Cerebellum (tissue), 4 donors: ENCODE measurements at places on chromosomes 7 and 10. TPM values are rescaled to one million over a fixed set of nuclear protein-coding genes. Genes with fewer than 3 reads are reported as not detected.

DNA sequence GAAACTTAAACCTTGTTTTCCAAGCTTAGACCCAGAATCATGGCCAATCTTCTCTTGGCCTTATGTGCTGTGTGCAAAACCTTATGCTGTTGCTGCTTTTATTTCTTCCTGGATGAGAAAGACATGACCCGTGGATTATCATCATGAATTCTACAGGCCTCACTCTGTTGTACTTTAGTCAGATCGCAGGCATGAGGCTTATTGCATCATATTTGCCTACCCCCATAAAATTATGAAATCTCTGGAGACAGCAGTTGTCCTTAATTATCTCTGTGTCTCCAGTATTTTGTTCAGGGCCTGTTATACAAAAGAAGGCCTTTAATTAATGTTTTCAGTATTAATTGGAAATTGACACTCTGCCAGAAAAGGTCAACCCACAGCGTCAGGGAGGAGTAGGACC is 71.6 kb downstream of the PLCE1 start:
- no peak for DNase-seq

GRCh38 chr10:117674646-117675045 is 132.1 kb downstream of the EMX2 start:
- no peak for DNase-seq

DNA sequence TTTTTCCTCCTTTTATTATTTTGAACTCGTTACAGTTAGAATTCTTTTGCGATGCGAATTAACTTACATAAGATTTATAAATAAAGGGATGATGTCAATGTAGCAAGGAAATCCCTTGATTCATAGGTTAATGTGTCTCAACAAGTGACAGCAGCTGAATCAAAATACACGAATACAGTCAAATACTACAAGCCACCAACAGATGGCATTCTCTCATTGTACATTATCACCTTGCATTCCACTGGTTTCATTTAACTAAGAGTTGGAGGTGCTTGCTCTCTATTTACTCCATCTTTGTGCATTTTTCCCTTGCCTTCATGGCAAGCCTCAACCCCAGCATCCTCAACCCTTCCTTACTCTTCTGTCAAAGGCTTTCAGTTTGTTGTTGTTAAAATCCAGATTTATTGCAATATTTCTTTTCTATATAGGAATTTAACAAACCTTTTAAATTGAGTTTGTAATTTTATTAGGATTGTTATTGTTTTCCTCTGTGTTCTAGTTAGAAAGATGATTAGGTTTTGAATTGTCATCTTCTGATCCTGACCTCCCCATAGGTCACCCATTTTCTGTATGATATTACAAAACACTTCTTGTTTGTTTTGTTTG is 78.3 kb downstream of the SLC25A40 start:
- peak; percentile 63 for DNase-seq

DNA sequence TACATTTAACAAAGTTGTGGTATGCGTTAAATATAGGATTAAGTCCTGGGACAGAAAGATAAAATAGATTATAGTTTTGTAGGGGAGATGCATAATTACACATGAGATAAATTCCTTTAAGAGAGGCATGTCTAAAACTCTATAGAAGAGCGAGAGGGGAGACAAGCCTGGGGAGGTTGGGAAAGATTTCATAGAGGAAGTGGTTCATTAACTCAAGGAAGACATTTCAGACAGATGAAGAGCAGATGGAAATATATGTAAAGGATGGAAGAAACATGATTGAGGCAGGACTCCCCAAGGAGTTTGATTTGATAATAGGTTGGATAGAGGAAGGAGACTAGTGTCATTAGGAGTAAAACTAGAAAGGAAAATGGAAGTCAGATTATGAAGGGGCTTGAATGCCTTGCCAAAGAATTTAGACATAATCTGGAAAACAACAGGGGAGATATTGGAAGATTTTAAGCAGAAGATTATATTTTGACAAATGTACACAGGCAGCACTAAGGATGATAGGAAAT is 96.1 kb downstream of the PHTF2 start:
- DNase-seq: no peak

GRCh38 chr10:77771450-77771849 is 133.8 kb upstream of the KCNMA1 start:
- DNase-seq: no peak

DNA sequence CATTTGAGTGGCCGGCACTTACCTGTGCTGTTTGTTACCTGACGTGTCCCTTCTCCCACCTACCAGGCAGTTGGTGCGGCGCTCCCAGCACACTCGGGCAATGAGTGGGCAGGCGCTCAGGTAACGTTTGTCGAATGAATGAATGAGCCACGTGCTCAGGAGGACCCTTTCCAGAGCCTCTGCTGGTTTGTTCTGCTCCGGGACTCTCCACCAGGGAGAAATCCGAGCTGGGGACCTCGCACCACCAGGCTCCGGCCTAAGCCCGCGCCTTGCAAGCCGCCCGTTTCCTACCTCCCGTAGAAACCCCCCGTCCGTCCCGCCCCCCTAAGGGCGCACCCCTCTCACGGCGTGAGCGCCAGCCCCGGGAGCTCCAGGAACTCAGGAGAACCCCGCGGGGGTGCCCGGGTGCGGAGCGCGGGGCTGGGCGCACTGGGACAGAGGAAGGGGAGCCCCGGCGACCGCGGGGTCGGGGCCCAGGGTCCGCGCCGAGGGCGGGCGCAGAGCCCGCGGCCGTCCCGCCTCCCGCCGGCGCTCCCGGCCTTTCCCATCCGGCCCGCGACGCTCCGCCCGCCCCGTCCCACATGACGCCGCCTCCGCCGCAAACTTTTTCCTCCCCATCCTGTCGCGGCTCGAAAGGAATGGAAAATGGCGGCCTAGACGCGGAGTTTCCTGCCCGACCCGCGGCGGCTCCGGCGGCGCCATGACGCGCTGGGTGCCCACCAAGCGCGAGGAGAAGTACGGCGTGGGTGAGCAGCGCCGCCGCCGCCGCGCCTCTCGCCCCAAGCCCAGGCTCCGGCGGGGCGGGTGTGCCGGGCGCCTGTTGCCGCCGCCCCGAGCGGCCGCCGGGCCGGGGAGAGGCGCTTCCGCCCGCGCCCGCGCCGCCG is at the start of gene DOCK1:
Gene DOCK1 (plus strand): TSS at position 611 of the 884 bp plus-strand sequence. CDS start 90 bp downstream, at position 701.
- DNase-seq: peak; percentile 7

DNA sequence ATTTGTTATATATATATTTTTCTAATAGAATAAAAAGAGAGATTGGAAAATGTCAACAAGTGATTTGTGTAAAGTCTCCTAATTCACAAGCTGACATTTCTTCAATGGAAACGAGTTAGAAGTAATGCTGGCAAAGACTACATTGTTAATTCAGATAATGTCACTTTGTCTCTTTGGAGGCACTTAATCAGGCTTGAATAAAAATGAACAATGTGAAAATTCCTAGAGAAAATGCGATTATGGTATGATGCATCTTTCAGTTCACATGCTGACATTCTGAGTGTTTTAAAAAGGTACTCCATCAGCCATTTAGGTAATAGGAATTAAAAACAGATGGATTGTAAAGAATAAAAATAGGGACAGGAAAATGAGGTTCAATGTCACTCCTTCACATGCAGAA is 100.1 kb downstream of the SLC13A1 start:
- no peak for DNase-seq

GRCh38 chr10:119783665-119784027 is 57.8 kb downstream of the INPP5F start:
- DNase-seq: no peak

DNA sequence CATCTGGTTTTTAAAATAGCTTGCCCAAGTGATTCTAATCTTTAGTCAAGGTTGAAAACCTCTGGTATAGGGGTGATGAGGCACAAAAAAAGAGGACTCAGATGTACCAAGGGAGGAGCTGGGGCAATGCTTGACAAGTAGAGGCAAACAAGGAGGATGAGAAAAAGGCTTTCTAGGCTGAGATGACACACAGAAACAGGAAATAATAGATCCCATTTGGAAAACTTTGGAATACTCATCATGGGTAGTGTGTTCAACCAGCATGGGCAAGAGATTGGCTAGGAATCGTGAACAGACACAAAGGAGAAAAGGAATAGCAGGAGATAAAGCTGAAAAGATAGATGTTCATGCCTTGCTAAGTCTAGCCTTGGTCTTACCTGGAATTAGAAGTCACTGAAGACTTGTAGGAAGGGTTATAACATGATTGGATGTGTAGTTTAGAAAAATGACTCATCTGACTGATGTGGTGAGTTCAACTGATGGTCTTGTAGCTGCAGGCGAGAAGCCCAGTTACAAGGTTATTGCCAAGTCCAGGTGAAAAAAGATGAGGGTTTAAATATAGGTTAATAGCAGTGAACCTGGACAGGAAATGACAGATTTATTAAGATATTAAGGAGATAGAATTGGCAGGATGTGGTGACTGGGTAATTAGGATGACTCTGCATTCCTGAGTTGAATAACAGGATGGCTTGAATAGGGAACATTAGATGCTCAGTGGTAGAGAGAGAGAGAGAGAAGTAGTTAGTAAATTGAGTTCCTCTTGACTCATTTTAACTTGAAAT is 214.0 kb upstream of the LRGUK start:
- no peak for DNase-seq

DNA sequence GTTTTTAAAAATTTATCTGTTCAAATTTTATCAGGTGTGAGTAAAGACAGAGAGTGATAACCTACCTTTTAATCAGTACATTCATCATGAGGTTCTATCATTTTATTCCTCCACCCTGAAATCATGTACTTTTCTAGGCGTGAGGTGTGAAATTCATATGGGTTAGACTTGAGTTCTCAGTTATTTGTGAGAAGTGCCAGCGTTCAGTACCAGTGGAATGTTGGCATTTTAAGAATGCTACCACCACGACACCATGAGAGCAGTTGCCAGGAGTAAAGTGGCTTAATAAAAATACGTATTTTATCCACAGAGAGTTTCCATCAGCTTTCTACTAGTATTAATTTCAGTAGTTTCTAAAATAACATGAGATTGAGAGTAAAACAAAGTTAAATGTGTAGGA is 104.1 kb upstream of the FERD3L start:
- DNase-seq: no peak

DNA sequence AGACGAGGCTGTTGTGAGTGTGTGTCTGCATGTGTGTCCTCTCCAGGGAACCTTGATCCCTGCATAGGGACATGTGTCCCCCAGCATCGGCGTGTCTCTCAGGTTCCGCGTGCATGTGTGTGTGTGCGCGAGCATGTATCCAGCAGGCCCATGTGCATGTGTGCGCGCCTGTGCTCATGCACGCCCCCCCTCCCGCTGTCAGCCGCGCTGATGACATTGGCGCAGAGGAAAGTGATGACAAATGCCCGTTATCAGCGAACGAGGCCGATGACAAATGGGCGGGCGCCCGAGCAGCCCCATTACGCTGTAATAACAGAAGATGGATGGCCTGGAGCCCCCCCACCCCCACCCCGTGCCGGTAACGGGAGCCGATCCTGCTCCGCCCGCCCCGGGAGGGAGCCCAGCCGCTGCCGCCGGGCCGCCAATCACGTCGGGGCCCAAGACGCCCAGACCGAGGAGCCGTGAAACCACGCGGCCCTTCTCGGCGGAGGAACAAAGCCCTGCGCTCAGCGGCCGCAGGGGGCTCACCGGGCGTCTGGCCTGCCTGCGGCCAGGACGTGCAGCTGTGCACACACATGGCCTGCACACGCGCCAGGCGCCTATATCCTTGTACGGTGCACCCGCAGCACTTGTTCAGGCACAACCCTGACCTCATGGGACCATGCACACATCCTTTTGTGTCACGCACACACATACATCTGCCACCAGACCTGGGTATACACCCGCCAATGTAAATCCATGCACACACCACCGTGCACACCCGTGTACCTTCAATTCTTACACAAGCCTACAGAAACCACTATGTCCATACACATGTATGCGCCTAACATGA is 21.5 kb downstream of the POLL start:
- peak; percentile 59 for DNase-seq

DNA sequence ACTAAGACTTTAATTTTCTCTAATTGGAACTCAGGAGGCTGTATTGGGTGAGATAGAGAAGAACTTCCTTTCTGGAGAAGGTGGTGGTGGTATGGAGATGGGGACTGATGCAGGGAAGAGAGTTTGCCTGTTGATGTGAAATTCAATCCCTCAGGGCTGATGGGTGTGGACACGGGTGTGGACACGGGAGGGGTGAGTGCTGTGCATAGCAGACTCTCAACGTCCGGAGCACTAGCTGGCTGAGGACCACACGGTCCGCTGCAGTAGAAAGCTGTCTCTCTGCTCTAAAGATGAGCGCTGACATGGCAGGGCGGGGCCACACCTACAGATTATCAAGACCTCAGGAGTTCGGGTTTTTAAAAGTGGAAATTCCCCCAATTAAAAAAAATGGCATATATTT is 148.5 kb upstream of the PITRM1 start:
- DNase-seq: no peak

- no peak for DNase-seq
These were observed 696.9 kb upstream of the LRRTM3 start for GRCh38 chr10:66228887-66229286.

- no peak for DNase-seq
These were observed 36.7 kb upstream of the LRRC4 start for GRCh38 chr7:128067983-128068382.

DNA sequence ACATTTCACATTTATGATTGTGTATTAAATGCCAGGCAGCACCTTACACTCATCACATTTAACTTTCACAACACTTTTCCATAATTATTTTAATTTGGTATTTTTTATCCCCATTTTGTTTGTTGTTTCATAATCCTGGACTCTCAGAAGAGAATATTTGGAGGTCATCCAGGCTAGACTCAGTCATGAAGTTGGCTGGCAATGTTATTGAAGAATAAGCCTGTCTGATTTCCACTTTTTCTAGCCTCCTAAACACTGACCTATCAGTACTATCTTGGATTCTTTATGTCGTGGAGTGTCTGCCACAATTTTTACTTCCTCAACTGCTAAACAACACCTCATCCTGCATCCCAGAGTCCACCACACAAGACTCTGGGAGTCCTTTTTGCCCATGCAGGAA is 372.3 kb upstream of the NRP1 start:
- no peak for DNase-seq

- no peak for DNase-seq
These were observed 20.3 kb upstream of the TOMM7 start for GRCh38 chr7:22842973-22843372.

DNA sequence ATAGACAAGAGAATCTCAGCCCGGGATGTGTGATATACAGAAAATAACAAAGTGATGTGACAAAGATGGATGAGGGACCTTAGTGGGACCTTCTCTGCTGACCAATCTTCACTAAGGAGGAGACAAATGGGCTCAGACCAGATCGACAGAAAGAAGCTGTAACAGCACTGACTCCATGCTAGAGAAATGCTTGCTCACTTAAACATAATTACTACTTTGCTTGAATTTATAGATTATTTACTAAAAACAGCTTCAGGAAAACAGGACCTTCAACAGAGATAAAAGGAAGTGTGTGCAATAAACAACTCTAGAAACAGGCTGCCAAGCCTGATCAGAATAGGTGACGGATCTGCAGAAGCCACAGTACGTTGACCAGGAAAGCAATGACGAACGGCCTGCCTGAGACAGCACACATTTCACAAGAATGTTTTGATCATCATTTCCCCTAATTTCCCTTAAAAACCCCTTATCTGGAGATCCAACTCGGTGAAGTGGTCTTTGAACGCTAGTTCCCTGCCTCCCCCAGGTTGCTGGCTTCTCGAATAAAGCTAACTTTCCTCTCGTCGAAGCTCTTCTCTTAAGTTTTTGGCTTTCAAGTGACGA is 98.4 kb upstream of the STEAP1B start:
- DNase-seq: no peak

GRCh38 chr7:103632005-103632639 is 186.1 kb upstream of the SLC26A5 start:
- no peak for DNase-seq

The TFPI2 gene
- total RNA-seq: 1.4 TPM

The NODAL gene
- 1.00 TPM for total RNA-seq

The ENKUR gene
- total RNA-seq: 6.4 TPM

The SPDYE8 gene
- not detected for total RNA-seq

The WASL gene
- 34.0 TPM for total RNA-seq
